Muscle of arm (tissue), 14 donors: ENCODE measurements at places on chromosomes 12 and 14. TPM values are rescaled to one million over a fixed set of nuclear protein-coding genes. Genes with fewer than 3 reads are reported as not detected.

GRCh38 chr14:86625637-86626036 lies 1095.7 kb downstream of the FLRT2 start:
- no peak for DNase-seq

DNA sequence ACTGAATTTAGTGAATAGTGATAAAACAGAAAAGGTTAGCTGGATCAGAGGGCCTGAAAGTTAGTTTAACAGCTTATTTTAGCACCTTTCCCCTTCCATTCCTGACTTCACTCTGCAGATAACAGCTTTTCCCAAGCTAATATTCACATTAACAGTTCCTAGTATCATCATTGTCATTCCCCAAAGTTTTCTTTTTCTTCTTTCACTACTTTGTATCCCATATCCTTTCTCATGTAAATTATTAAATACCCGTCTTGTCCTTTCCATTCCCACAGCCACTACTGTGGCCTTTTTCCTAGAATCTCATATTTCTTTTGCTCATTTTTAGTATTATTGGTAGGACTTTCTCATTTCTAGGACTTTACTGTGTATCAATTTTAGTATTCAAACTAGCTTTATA lies 70.5 kb downstream of the SCFD1 start:
- no peak for DNase-seq

The ABHD12B gene
- 0.83 TPM for polyA plus RNA-seq

- DNase-seq: no peak
These were observed 6.5 kb downstream of the BHLHE41 start for GRCh38 chr12:26118308-26118707.

- no peak for DNase-seq
These were observed 33.2 kb upstream of the LTBP2 start for GRCh38 chr14:74645244-74645643.

DNA sequence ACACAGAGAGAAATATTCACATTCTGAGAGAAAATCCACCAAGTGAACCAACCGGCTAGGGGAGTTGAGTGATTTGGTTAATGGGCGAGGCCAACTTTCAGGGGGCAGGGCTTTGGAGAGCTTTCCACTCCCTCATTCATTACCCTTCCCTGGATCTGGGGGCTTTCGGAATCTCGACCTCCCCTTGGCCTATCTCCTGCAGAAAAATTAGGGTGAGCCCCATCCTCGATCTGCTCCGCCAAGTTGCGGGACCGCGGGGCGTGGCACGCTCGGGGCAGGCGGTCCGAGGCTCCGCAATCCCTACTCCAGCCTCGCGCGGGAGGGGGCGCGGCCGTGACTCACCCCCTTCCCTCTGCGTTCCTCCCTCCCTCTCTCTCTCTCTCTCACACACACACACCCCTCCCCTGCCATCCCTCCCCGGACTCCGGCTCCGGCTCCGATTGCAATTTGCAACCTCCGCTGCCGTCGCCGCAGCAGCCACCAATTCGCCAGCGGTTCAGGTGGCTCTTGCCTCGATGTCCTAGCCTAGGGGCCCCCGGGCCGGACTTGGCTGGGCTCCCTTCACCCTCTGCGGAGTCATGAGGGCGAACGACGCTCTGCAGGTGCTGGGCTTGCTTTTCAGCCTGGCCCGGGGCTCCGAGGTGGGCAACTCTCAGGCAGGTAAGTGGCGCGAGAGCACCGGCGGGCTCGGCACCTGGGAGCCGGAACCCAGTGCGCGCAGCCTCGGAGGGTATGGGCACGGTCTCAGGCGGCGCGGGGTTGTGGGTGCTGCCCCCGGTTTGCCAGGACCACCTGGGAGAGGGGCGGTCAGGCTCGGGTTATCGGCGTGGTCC lies at the start of gene ERBB3:
TSS of gene ERBB3 (plus strand) at position 443 of the 833 bp plus-strand sequence. CDS start at position 579, 136 bp downstream.
- peak; percentile 57 for DNase-seq

GRCh38 chr14:100823413-100824080 lies 2.4 kb upstream of the MEG3 start:
- peak; percentile 89 for DNase-seq

GRCh38 chr12:60437297-60437696 lies 841.5 kb downstream of the SLC16A7 start:
- DNase-seq: no peak

DNA sequence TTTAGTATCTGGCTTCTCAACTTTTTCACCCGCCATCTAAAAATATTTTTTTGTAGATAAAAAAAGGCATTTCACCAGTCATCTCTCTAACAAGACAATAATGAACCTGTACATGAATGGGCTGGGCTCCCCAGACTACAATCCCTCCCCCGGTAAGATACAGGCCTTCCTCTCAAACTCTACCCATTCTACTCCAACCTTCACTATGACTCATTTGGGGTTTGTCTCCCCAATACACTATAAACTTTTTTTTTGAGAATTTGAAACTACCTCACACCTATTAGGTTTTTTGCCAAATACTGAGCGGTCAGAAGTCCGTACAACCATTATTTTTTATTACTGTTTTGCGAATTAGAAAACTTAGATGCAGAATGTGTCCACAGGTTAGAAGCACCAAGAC lies 784 bp downstream of the RPL6 start:
- DNase-seq: no peak

The OLR1 gene
- polyA plus RNA-seq: 0.69 TPM

DNA sequence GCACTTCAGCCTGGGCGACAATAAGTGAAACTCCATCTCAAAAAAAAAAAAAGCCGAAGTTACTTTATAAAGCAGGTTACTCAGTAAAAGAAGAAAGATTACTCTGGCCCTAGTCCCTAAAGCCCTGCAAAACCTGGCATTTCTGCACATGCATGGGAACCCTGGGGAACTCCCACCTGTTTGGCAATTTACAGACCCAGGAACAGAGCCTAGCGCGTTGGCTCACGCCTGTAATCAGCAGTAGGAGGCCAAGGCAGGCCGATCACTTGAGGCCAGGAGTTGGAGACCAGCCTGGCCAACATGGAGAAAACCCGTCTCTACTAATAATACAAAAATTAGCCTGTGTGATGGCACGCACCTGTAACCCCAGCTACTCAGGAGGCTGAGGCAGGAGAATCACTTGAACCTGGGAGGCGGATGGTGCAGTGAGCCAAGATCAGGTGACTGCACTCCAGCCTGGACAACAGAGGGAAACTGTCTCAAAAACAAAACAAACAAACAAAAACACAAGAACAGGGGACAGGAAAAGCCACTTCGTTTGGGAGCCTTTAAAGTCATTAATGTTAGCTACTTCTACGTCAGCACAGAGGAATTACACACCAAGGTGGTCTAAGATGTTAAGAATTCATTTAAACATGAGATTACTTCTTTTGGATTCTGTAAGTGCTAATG lies 34.1 kb upstream of the SPTSSA start:
- no peak for DNase-seq

GRCh38 chr12:131229426-131230339 lies 276.0 kb downstream of the ADGRD1 start:
- no peak for DNase-seq

The NRL gene
- polyA plus RNA-seq: 1.6 TPM

GRCh38 chr14:100191584-100192249 lies 32.3 kb upstream of the DEGS2 start:
- no peak for DNase-seq

The INSM2 gene
- 0.04 TPM for polyA plus RNA-seq

GRCh38 chr12:129339336-129339735 lies 486.1 kb downstream of the GLT1D1 start:
- DNase-seq: no peak

GRCh38 chr12:101931498-101932326 lies 54.3 kb downstream of the DRAM1 start:
- no peak for DNase-seq

- no peak for DNase-seq
These were observed 272.6 kb downstream of the DAD1 start for GRCh38 chr14:22316473-22316872.

- DNase-seq: no peak
These were observed 212.8 kb downstream of the KIF21A start for GRCh38 chr12:39230086-39230485.

GRCh38 chr14:28340816-28341215 lies 425.8 kb upstream of the FOXG1 start:
- no peak for DNase-seq

The ERBB3 gene
- 122 TPM for polyA plus RNA-seq

GRCh38 chr12:113473400-113473799 lies 1.7 kb upstream of the LHX5 start:
- DNase-seq: no peak

The SSPN gene
- polyA plus RNA-seq: 46.0 TPM
